LNCaP clone FGC (cell line): ENCODE measurements at places on chromosomes 2 and 18.

DNA sequence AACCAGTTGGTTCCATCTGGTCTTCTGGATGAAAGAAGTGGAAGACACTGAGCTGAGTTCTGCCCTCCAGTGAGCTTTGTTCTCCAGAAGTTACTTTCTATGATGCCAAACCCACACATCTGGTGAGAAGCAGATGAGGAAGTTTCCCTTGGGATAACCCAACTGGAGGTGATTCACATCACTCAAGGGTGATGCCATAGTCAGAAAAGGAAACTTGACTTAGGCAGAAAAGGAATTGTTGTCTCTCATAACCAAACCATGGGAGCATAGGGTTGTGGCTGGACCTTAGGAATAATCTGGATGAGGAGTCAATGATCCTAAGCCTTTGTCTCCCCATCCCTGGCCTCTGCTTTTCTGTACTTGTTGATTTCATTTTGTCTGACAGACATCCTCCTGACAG is 43.7 kb downstream of the CDC42EP3 start:
- no peak for DNase-seq

- DNase-seq: peak; percentile 73
Observed at GRCh38 chr2:147679191-147679954, 165.5 kb upstream of the ACVR2A start.

GRCh38 chr18:53115876-53116585 is 776.0 kb downstream of the DCC start:
- DNase-seq: no peak

GRCh38 chr2:238430781-238431180 is 4.1 kb downstream of the ASB1 start:
- no peak for DNase-seq

GRCh38 chr2:45922577-45922988 is 271.1 kb downstream of the PRKCE start:
- DNase-seq: no peak

DNA sequence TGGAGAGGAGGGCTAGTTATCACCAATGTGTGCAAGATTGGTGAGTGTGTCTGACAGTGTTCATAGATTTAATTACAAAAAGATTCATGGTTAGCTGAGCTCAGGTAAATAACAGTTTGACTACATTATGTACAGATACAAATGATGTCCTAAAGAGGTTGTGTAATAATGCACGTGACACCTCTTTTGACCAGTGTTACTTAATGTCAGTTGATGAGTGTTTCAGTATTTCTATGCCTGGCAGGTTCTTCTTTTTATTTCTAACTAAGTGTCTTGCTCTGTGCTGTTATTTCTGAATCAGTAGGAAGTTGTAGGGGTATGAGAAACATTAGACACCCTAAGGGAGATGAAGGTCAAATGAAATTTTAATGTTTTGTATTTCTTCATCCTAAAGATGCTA is 7.9 kb upstream of the INHBB start:
- no peak for DNase-seq

DNA sequence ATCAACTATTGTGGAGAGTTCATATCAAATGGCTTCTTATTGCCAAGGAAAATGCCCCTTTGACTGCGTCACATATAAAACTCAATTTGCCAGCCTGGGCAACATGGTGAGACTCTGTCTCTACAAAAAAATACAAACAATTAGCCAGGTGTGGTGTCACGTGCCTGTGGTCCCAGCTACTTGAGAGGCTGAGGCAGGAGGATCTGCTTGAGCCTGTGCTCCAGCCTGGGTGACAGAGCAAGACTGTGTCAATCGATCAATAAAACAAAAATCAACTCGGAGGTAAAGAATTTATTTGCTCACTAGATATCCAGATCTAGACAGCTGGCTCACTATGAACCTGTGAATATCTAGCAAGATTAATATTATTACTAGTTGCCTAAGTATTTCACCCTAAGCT is 1.7 kb upstream of the ZCCHC2 start:
- no peak for DNase-seq

DNA sequence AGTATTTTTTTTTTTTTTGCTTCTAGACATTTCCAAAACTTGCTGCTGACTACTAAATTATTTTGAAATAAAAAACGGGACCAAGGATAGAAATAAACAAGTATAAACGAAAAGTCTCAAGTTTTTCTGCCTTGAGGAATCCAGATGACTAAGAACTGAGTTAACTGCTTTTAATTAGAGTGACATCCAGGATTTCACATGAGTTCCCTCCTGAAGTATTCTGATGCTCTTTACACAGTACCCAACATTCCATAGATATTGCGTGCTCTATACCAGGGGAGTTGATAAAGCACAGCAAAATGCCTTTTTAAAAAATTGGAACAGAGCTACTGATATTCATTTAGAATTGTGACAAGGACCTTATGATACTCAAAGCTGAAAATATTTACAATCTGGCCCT is 618.0 kb downstream of the CCDC85A start:
- DNase-seq: no peak

GRCh38 chr2:196268025-196268424 is 96.6 kb upstream of the STK17B start:
- no peak for DNase-seq

GRCh38 chr2:200730302-200730701 is 81.4 kb upstream of the BZW1 start:
- no peak for DNase-seq

GRCh38 chr2:188604579-188604978 is 312.9 kb downstream of the GULP1 start:
- DNase-seq: no peak

GRCh38 chr2:113209646-113210171 is 35.9 kb downstream of the PSD4 start:
- no peak for DNase-seq

- DNase-seq: no peak
Observed at GRCh38 chr2:21041943-21042707, 1.7 kb downstream of the APOB start.

GRCh38 chr2:147789720-147790119 is 55.1 kb upstream of the ACVR2A start:
- no peak for DNase-seq

GRCh38 chr2:101395545-101396315 is 8.4 kb upstream of the CREG2 start:
- DNase-seq: no peak

DNA sequence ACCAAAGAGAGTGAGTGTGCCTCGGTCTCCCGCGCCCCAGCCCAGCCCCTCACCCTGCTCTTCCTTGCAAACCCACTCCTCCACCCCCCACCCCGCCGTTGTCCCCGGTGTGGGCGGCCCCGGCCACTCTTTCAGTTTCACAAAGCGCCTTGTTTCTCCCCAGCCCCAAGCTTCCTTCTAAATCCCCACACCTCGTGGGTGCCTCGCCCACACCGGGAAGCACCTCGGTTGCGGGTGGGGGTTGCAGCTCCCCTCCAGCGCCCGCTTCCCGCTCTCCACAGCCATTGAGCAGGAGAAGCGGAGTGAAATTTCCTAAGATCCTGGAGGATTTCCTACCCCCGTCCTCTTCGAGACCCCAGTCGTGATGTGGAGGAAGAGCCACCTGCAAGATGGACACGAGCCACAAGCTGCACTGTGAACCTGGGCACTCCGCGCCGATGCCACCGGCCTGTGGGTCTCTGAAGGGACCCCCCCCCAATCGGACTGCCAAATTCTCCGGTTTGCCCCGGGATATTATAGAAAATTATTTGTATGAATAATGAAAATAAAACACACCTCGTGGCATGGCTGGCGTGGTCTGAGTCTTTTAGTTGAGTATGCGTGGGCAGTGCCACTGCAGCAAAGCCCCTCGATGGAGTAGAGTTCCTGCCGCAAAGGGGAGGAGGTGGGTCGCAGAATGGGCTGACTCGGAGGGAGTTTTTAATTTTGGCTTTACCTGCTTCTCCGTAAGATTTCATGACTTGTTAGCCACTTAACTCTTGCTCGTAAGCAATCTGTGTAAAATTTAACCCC is 848 bp downstream of the TMSB10 start:
- no peak for DNase-seq

- DNase-seq: no peak
Observed at GRCh38 chr18:36296650-36297416, 680 bp upstream of the FHOD3 start.

GRCh38 chr2:231673348-231673770 is 35.0 kb upstream of the PTMA start:
- no peak for DNase-seq

DNA sequence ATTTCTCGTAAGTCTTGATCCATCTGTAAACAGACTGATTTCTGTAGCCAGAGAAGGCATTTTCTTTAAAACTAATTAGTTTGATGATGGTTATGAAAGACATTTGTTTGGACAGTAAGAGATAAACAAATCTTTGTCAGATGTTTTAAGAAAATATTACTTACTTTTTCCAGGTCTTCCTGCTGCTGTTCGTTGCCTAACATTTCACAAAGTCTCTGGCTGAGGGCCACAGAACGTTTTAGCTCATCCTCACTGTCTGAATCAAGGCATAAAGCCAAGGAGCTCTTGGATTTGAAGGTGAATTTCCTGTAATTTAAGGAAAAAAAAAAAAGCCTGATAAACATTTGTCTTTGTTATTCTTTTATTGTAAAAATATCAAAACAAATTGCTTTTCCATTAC is 57.8 kb downstream of the VIL1 start:
- no peak for DNase-seq

DNA sequence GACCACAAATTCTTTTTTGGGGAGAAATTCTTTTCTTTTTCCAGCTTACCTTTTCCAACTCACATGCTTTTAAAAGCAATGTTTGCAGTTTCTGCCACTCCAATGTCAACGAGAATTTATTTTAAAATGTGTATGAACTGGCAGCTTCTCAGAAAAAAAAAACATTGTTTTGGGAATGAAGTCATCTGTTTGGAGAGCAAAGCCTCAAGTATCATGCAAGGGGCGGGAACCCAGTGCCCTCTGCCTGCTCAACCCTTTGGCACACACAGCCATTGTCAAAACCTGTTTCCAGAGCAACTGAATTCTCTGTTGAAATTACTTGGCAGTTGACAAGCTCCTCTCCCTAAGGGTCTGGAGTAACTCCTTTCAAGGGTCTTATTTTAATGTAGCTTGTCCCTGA is 128.5 kb downstream of the QPCT start:
- peak; percentile 85 for DNase-seq

GRCh38 chr2:190838492-190838910 is 42.1 kb upstream of the GLS start:
- DNase-seq: no peak

GRCh38 chr2:26463244-26464192 is 14.4 kb downstream of the OTOF start:
- no peak for DNase-seq

- DNase-seq: no peak
Observed at GRCh38 chr2:113896791-113897190, 6.9 kb downstream of the ACTR3 start.

- no peak for DNase-seq
Observed at GRCh38 chr18:12858991-12859390, 25.0 kb downstream of the PTPN2 start.

DNA sequence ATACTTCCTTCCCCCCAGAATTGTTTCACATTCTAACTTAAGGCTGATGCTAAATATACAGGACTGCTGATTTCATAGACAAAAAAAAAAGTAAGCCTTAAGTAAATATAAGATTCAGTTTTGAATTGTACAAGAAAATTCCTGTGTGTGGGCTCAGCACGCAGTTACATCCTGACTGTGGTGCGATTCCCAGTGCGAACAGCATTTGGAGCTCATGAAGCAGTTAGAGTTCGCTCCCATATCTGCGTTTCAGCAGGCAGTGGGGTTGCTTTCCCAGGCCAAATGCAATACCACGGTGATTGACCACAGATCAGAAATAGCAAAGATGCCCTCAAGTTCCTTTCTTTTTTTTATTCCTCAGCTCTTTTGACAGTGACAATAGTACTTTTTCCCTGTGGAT is 75.6 kb downstream of the SATB2 start:
- DNase-seq: no peak

DNA sequence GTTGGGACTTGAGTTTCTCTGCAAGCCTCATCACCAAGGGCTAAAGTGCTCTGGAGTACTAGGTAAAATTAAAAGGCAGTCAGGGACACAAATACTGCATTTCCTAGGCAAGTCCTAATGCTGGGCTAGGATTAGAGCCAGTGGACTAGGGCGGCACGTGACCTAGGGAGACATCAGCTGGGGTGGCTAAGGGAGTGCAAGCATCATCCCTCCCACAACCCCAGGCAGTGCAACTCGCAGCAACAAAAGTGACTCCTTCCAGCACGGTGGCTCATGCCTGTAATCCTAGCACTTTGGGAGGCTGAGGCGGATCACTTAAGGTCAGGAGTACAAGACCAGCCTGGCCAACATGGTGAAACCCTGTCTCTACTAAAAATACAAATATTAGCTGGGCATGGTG is 30.7 kb upstream of the UPP2 start:
- no peak for DNase-seq

GRCh38 chr2:64799592-64800252 is 146.0 kb upstream of the SERTAD2 start:
- no peak for DNase-seq

DNA sequence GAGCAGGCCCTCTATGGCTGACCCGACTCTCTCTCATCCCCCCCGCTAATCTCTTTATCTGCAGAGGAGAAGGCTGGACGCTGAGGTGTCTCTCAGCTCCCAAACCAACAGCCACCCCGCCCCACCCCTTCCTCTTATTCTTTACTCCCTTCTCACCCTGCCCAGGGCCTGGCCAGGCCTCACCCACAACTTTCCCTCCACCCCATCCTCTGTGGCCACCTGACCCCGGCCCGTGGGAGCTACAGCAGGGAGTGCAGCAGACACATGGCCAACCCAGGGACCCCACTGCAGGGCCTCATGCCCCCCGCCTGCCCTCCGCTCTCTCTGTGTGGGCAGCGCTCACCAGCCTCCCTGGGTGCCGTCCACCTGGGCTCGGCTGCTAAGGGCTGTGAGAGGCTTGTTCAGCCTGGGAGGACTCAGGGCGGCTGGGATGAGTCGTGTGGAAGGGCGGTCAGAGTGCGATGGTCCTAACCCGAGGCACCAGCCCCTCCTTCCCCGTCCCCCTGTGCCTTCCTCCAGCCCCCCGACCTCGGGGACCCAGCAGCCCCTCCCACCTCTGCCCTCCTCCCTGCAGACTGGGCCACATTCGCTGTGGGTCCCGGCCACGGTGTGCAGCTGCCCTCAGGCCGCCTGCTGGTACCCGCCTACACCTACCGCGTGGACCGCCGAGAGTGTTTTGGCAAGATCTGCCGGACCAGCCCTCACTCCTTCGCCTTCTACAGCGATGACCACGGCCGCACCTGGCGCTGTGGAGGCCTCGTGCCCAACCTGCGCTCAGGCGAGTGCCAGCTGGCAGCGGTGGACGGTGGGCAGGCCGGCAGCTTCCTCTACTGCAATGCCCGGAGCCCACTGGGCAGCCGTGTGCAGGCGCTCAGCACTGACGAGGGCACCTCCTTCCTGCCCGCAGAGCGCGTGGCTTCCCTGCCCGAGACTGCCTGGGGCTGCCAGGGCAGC is 6.8 kb downstream of the NEU4 start:
- DNase-seq: no peak

- DNase-seq: no peak
Observed at GRCh38 chr2:99487906-99488305, 1.9 kb downstream of the REV1 start.

DNA sequence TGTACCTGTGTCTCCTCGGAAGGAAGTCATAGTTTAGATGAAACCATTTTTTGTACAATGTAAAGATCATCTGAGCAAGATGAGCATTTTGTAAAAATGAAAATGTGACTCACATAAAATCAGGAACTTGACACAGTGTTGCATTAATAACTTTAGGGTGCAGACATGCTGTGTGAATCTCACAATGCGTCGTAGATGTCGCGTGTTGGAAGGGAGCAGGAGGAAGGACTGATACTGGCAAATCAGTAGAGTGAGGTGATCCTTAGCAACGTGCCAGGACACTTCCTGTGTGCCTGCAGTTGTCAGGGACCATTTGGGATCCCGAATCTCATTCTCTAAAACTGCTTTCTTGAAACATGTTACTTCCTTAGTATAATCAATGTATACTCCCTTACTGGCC is 103.1 kb downstream of the SH3BP4 start:
- DNase-seq: no peak

- DNase-seq: peak; percentile 40
Observed at GRCh38 chr18:76922107-76922506, 99.8 kb downstream of the ZNF236 start.
